T47D (cell line): ENCODE measurements at places on chromosomes 13 and 19.

- DNase-seq, result peak; percentile 22
These were observed 34.1 kb downstream of the SUGP2 start for GRCh38 chr19:18999016-18999758.

DNA sequence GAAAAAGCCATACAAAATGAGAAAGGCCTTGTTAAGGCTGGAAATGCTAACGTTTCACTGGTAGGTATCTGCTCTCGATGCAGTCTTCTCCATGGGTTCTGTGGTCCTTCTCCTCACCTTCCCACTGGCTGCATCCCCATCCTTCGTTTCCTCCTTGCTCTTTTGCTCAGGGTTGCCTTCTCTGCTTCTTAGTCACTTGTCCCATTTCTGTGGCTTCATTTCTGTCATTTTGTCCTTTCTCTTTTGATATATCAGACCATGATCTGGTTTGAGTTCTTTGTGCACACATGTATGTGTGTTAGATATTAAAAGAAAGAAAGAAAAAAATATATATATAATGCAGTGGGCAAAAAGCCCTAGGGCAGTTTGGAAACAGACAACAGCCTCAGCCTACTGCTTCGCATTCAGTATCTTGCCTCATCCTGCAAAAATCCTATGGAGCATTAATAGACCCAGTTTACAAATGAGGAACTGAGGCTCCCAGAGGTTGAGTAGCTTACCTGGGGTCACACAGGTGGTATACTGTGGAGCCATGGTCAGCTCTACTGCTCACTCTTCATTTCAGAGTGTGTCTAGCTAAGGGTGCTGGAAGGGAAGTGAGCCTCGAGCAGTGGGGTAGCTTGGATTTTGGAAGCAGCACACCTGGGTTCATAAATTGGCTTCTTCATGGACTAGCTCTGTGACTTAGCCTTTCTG lies 57.6 kb upstream of the MEDAG start:
- no peak for DNase-seq

GRCh38 chr13:49295244-49295643 lies 47.5 kb downstream of the CDADC1 start:
- no peak for DNase-seq

- no peak for DNase-seq
These were observed 801 bp downstream of the QTRT1 start for GRCh38 chr19:10701955-10702525.

DNA sequence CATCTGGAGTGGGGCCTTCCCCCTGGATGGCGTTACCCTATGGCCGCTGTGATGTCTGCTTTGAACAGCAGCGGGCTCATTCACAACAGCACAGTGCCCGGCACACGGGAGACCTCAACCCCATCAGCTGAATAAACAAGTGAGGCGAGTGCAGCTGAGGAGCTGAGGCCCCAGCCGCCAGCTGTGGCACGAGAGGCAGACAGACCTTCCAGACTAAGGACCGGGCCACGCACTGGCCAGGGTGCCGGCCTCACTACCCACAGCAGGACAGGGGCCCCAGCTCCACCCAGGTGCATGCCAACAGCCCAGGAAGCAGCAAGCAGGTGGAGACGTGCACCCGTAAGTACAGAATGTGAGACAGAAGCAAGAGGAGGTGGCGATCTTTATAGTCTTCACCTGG lies 39.6 kb downstream of the STK24 start:
- no peak for DNase-seq

GRCh38 chr13:102089177-102089576 lies 312.7 kb downstream of the FGF14 start:
- DNase-seq, result no peak

DNA sequence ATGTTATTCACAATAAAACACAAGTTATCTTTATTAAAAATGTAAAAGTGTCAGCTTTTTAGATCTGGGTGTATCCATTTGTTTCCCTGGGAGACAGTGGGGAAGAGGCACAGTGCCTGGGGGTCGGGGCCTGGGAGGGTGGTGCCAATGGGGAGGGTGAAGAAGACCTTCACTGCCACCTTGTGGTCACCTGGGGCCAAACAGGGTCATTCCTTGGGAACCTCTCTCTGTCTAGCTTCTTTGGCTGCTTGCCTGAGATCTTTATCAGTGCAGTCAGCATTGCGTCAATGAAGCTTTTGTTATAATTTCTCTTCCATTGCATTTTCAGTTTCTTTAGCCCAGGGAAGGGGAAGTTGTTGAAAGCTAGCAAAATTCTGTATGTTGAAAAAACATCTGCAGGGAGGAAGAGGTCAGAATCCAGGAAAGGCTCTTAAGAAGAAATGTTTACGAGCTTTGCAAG lies 39.1 kb downstream of the PCDH8 start:
- DNase-seq, result peak; percentile 50

GRCh38 chr19:2636897-2637683 lies 65.4 kb downstream of the GNG7 start:
- peak; percentile 54 for DNase-seq

DNA sequence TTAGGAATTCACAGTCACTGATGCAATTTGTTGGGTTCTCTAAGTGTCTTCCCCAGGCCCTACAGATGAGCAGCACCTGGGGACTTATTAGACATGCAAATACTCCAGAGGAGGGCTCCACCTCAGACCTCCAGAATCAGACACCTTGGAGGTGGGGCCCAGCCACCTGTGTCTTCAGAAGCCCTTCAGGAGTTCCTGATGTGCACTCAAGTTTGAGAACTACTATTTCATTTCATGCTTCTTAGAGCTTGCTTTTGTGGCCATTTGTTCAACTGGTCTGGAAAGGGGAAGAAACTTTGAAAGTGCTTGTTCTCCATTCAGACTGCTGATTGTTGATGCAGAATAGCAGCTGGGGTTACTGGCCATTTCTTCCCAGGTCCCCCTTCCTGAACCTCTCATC lies 472.0 kb downstream of the COG6 start:
- DNase-seq, result no peak

DNA sequence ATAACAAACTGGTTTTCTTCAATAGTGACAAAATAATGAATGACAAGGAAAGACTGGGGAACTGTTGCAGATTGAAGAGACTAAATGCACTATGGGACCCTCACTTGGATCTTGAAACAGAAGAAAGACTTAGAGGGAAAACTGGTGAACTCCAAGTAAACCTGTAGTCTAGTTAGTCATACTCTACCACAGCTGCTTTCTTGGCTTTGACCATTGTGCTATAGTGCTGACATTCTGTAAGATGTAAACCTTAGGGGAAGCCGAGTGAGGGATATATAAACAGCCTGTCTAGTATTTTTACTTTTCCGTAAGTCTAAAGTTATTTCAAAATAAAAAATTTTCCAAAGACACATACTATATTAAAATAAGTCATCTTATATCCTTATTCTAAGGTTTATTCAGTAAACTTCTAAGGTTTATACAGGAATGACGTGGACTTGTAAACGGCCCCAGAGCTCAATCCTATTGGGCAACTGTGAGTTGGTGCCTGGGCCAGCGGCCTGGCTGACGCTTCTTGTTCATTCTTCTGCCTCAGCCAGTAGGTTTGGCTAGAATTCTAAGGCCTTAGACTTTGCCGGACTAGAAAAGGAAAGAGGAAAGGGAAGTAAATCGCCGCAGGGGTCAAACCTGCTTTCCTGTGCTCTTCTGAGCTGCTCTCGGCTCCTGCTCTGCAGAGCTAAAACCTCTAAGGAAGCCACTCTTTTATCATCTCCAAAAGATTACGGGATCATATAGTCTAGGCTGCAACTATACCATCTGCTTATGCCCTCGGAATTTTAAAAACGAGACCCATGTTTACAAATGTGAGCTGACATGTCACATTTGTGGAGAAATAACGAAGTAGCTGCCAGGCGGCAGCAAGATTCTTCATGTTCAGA lies 33.6 kb upstream of the UBE2L5 start:
- DNase-seq, result no peak

- DNase-seq, result no peak
These were observed 373.6 kb downstream of the FGF14 start for GRCh38 chr13:102028206-102028605.

DNA sequence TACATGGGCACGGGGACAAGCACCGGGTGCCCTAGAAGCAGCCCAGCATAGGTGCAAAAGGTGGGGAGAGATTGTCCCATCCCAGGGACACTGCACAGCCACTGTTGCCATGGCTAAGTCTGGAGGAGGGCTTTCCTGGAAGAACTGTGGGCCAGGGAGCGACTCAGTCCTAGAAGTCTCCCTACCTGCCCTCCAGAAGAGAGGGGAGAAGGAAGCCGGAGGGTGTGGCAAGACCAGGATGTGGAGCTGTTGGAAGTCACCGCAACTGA lies 2.3 kb upstream of the FBN3 start:
- DNase-seq, result no peak

GRCh38 chr13:71303144-71303543 lies 563.9 kb downstream of the DACH1 start:
- DNase-seq, result no peak

DNA sequence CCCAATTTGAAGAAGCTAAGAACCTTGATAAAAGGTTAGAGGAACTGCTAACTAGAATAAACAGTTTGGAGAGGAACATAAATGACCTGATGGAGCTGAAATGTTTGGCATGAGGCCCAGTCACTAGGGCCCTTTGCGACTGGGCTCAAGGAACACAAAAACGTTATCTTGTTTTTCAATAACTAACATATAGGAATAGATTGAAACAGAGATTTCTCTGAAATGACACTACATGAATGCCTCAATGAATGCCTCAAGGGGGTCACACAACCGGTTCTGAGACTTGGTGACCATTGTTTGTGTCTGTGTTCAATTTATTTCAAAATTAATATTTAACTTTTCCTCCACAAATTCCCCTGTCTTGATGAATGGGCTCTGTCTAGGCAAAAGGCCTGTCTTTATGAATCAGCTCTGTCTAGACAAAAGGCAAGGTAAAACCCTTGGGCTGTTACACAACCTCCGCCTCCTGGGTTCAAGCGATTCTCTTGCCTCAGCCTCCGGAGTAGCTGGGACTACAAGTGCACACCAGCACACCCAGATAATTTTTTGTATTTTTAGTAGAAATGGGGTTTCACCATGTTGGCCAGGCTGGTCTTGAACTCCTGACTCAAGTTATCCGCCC lies 932 bp upstream of the ZNF486 start:
- no peak for DNase-seq

- DNase-seq, result no peak
These were observed 29.9 kb downstream of the NLRP13 start for GRCh38 chr19:55902080-55902751.

DNA sequence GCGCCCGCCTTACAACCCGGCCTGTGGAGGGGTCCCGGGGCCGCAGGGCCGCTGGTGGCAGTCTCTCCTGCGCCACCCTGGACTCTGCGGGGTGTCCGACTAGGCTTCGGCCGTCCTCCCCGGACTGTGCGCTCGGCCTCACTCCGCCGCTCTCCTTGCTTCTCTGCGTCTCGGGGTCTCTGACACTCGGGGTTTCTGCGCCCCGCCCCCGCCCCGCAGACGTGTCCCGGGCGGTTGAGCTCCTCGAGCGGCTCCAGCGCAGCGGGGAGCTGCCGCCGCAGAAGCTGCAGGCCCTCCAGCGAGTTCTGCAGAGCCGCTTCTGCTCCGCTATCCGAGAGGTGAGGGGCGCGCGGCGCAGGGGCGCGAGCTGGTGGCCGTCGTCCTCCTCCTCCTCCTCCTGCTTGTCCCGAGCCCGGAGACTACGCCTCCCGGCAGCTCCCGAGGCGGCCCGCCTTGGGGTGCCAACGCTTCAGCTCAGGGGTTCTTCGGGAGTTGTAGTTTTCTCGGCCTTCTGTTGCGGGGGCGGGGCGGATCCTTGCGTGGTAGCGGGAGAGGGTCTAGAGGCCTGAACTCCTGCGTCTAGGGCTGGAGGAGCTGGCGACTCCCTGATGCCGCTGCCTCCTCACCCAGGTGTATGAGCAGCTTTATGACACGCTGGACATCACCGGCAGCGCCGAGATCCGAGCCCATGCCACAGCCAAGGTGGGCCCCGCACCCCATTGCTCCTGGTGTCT lies 627 bp downstream of the LIN7B start:
- no peak for DNase-seq

- DNase-seq, result no peak
These were observed 552.3 kb upstream of the ARGLU1 start for GRCh38 chr13:107119989-107120881.

DNA sequence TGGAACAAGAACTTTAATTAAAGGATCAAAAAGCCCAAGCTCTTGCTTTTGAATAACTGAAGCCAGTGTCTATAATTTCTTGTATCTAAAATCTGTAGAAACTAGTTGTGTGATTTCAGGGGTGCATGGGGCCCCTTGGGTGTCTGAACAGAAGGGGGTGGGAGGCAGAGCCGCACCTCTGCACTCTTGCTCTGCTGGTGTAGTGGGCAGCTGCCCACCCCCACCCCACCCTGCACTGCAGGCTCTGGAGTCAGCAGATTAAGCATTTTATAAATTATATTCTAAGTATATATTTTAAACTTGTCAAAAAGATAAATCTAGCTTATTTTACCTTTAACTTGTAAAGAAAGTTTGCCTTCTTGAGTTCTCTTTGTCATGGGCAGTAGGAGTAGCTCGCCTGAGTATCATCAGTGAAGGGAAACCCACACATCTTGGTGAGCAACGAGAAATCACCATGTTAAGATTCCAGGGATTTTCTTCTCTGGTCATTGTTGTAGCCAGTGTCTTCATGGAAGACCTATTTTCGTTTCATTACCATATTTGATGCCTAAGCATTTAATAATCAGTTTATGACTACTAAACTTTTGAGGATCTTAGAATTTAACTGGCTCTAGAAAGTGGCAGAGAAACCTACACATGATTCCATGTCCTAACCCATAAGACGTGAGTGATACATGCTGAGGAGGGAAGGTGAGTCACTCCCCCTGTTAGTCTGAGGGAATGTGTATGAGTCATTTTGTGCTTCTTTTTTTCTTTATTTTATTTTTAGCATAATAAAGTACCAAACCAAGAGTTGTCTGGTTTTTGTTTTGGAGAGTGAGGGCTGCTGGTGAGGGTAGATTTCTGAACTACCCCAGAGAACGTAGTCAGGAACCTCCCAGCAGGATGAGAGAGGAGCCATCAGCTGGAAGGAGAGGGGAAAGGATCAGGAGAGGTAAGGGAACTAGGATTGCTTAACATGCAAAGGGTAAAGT lies 7.7 kb downstream of the UBE2L5 start:
- no peak for DNase-seq

- no peak for DNase-seq
These were observed 1185.8 kb downstream of the UQCRFS1 start for GRCh38 chr19:28027116-28027515.

DNA sequence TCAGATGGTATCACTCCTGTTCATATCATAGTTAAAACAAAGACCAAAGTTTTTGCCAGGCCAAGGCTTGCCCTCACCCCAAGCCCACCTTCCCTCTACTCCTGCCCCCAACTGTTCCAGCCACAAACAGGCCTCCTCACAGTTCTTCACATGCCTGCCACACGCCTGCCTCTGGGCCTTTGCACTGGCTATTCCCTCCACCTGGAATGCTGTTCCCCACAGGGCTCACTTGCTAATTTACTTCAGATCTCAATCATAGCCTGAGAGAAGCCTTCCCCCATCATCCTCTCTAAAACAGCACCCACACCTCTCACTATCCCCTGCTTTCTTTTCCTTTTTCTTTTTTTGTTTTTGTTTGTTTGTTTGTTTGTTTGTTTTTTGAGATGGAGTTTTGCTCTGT lies 4.9 kb upstream of the AXL start:
- no peak for DNase-seq

- no peak for DNase-seq
These were observed 18.9 kb downstream of the TGFB1 start for GRCh38 chr19:41334793-41335192.
